ENCODE measurements at places on chromosomes 3 and 15.

GRCh38 chr15:34942363-34942762 is 27.2 kb downstream of the AQR start:
- DNase-seq, result no peak

DNA sequence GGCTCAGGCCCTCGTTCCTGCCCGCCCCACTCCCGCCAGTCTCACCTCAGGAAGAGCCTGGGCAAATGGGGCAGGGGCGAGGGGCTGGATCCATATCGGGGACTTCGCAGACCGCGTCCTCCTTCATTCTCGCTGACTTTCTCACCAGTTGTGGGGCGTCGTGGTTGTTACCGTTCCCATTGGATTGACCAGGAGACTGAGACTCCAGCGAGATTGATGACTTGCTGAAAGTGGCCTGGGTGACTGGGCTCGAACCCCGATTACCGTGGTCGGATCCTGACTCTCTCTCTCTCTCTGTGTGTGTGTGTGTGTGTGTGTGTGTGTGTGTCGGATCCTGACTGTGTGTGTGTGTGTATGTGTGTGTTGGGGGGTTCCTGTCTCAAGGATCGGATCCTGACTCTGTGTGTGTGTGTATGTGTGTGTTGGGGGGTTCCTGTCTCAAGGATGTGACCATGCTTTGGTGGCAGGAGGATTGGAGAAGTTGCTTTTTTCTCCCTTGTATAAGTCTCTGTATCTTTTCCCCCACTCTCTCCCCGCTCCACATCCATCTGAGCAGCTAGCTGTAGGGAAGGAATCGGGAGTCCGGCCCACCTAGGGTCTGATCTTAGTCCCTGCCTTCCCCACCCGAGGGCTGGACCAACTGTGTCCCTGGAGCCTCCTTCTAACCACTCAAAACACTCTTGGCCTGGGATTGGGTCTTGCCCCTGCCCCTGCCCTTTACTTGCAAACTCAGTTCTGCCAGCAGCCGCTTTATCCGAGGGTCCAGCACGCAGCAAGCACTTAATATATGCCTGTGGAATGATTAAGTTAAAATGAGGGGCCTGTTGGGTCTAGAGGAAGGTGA is 603 bp downstream of the PLEKHO2 start:
- DNase-seq, result no peak

- DNase-seq, result no peak
Observed at GRCh38 chr3:177598097-177598833, 401.0 kb upstream of the TBL1XR1 start.

DNA sequence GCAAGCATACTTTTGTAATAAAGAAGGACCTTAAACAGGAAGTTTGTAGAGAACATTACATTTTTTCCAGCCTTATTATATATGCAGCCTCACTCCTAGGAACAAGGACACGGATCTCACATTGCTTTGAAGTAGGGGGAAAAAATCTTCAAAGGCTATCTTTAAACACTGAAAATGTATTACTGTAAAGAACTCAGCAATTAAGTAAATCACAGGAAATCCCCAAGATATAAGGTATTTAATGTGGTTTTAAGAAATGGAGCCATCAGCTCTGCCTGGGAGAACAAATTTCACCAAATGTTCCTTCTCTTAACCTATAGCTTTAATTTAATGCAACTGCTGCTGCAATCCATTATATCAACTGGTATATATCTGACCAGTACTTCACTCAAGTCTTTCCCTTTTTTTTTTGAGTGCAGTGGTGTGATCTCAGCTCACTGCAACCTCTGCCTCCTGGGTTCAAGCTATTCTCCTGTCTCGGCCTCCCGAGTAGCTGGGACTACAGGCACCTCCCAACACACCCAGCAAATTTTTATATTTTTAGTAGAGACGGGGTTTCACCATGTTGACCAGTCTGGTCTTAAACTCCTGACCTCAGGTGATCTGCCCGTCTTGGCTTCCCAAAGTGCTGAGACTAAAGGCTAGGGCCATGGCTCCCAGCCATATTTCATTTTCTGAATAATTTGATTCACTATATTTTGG is 2.8 kb downstream of the BTLA start:
- no peak for DNase-seq

DNA sequence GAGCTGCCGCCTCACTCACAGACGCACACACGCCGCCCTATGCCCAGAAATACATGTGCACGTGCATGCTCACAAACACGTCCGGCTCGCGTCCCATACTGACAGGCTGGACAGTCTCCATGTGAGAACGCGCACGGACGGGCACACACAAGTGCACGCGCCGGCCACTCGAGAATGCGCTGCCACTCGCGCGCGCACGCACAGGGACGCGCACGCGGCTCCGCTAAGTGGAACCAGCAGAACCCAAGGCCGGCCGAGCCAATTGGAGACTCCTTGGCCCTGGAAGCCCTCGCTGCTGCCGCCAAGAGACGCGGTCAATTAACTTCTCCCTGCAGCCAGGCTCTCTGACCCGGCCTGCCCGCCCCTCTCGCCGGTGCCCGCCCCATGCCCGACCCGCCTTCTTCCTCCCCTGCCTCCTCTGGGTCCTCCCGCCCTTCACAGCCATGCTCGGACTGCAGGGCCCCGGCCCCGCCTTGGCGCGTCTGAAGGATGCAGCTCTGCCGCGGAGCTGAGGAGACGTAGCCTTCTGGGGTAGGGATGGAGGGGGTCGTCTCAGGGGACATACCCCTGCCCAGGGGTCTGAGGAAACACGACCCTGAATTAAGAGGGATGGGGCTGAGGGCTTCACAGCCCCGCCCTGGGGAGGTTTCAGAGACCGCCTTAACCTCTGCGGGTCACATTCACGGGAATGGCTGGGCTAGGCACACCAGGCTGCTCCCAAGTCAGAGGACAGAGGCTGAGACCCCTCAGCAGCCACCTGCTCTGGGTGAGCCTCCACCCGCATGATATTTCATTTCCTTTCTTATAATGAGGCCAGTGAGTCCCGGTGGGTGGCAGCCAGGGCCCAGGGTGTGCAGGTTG is 15.0 kb downstream of the PTH1R start:
- no peak for DNase-seq

DNA sequence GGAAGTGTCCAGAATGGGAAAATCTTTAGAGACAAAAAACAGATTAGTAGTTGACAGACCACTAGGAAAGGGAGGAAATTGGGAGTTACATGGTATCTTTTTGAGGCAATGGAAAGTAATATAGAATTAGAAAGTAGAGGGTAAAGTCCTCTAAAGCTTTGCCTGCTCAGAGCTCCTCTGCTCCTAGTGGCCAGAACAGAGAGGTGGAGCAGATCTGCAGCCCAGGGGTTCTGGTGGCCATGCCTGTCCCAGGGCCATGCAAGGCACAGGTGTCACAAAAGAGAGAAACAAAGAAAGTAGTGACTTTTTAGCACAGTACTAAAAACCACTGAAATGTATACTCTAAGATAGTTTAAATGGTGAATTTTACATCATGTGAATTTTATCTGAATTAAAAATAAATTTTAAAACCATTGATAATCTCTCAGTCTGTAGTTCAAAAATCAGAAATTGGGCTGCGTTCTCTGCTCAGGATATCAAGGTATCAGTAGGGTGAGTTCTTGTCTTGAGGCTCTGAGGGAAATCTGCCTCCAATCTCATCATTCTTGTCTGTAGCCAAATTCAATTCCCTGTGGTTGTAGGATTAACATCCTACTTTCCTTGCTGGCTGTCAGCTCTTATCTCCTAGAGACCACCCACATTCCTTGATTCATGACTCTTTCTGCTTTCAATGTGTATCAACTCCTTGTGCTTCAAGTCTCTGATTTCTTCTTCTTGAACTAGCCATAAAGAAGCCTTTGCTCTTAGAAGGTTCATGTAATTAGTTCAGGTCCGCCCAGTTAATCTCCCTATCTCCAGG is 23.6 kb downstream of the PYGO1 start:
- DNase-seq, result no peak

DNA sequence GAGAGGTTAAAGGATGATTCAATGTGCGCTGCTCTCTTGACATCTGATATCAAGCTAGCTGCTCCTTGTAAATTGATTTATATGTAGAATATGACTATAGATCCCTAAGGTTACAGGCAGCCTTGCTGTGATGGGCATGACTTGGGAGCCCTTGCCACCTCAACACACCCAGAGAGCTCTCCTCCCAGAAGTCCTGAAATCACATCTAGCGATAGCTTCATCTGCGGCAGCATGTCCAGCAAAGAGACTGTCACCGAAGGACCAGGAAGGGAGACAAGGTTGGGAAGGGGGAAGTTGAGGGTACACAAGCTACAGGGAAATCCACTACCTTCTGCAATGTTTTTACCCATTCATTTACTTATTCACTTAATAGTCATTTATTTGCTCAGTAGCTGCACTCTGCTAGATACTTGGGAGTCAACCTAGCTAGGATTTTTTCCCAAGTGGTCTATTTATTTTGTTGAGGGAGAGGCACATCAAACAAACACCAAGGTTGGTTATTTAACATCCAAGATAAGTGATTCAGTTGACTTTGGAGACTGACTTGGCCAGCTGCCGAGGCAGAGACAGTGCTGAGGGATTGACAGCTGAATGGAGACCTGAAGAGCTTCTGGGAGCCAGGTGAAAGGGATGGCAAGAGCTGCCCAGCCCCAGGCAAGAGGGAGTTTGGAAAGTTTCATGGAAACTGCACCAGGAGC is 205.8 kb upstream of the IL12A start:
- DNase-seq, result no peak

- DNase-seq, result no peak
Observed at GRCh38 chr3:126213379-126214028, 33.1 kb upstream of the ALDH1L1 start.

DNA sequence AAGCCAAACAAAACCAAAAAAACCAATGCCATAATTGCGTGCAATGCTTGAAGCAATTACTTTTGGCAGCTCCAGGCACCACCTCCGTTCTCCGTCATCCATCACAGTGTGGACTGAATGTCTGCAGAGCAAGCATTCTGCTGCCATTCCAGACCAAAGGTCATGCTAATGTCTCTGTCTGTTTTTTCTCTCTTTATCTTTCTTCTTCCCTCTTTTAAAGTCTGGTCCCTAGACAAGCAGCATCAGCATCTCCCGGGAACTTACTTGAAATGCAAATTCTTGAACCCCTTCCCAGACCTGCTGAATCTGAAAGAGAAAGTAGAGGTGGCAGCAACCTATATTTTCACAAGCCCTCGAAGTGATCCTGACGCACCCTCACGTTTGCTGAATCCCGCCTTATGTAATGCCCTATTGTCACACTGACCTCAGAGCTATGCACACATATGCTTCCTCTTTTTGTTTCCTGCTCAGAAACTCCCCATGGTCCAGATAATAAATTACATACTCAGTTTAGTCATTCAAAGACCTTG is 297.3 kb upstream of the PROK2 start:
- DNase-seq, result no peak

- DNase-seq, result peak; percentile 50
Observed at GRCh38 chr3:108552267-108553159, 36.7 kb downstream of the CIP2A start.

GRCh38 chr15:65318870-65319356 is 14.4 kb downstream of the RNU5B-1 start:
- peak; percentile 76 for DNase-seq

- no peak for DNase-seq
Observed at GRCh38 chr3:190056742-190057141, 64.0 kb downstream of the P3H2 start.

DNA sequence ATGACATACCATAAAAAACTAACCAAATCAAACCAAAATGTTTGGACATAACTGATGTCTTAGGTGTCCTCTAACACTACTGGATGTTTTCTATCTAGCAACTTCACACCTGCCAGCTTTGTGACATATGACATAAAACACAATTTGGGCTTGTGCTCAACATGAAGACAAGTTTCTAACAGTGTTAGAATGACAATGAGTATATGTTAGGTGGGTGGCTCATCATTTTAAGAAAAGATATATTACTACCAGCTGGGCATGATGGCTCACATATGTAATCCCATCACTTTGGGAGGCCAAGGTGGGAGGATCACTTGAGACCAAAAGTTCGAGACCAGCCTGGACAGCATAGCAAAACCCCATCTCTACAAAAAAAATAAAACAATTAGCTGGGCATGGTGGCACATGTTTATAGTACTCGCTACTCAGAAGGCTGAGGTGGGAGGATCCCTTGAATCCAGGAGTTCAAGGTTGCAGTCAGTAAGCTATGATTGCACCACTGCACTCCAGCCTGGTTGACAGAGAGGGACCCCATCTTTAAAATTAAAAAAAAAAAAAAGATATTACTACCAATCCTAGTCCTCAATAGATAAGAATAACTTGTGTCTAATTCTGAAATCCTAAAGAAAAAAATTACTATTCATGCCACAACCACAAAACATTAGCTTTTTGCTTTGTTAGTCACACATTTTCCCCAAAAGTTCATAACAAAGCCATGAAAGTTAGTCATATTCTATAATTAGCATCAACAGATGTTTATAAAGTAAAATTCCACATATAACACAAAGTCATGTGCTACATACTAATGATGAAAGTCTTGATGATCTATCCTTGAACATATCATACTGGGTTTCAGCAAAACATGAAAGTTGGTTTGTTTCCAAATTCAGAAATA is 59.9 kb downstream of the LRRFIP2 start:
- no peak for DNase-seq

- no peak for DNase-seq
Observed at GRCh38 chr3:176741664-176742047, 455.6 kb downstream of the TBL1XR1 start.

GRCh38 chr3:16538507-16538906 is 25.0 kb upstream of the RFTN1 start:
- DNase-seq, result no peak

DNA sequence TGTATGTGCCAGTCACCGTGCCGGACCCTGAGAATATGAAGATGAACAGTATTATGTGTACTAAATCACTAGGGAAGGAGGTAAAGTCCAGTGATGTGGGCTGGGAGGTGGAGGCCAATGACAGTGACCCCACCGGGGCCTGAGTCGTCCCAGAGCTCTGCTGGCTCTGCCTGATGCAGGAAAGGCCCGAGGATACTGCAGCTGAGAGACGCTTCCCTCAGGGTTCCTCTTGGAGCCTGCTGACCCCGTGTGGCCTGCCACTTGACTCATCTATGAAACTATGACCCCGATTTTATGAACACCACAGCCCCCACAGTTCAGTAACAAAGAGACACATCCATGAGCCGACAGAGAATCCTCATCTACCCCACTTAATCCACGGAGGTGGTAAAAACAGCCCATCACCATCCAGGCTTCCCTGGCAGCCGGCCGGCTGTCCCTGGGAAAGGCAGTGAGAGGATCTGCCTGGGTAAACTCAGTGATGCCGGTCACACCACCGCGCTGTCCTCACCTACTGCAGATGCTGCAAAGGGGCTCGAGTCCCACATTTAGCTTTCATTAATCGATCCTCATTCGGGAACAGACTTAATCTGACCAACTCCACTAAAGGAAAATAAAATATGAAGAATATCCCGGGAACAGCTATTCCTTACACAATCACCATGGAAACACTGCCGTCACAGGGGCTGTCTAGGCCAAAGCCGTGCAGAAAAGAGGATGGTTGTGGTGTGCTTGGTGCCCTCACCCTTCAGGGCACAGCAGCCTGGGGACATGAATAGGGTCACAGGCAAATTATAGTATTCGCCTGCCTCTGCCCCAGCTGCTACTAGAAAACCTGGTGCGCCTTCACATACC is 82.9 kb downstream of the ARRDC4 start:
- DNase-seq, result no peak

Data from CD4-positive, CD25-positive, alpha-beta regulatory T cell (primary cell).